ENCODE measurements at places on chromosomes 2 and 18. TPM values are rescaled to one million over a fixed set of nuclear protein-coding genes. Genes with fewer than 3 reads are reported as not detected.

GRCh38 chr2:113083296-113083695 lies 15.5 kb downstream of the IL1F10 start:
- H3K36me3 ChIP-seq = no peaks in the 10 kb centered on the region
- H3K4me1 ChIP-seq = peaks cover 8% of the 10 kb centered on the region
- H3K27ac ChIP-seq = no peak overlapping the region
- H3K4me3 ChIP-seq = no peak overlapping the region

- H3K4me1 ChIP-seq = peaks cover 24% of the 10 kb centered on the region
- H3K36me3 ChIP-seq = peaks cover 11% of the 10 kb centered on the region
- DNase-seq = peak; percentile 23
- H3K27ac ChIP-seq = peak overlapping the region; percentile 63
- no peaks in the 10 kb centered on the region for H3K27me3 ChIP-seq
- no peak overlapping the region for H3K4me3 ChIP-seq
These were observed 27.7 kb downstream of the GRB14 start for GRCh38 chr2:164593541-164593940.

DNA sequence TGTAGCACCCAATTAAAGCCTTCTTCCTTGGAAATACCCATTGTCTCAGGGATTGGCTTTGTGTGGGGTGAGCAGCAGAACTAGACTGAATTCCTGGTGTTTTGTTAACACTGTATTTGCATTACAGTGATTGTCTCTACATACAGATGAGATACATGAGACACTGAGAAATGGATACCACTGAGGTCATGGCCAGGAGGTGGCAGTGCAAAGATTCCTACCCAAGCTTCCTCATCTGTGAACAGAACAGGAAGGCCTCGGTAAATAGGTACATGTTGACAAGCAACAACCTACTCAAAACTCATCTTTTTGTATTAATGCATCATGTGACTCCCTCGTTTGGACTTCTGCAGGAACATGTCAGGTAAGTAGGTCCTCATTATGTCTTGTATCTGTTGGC lies 445.8 kb upstream of the RGPD4 start:
- H3K27ac ChIP-seq = no peak overlapping the region
- no peak overlapping the region for H3K4me3 ChIP-seq
- DNase-seq = no peak
- H3K4me1 ChIP-seq = no peaks in the 10 kb centered on the region

DNA sequence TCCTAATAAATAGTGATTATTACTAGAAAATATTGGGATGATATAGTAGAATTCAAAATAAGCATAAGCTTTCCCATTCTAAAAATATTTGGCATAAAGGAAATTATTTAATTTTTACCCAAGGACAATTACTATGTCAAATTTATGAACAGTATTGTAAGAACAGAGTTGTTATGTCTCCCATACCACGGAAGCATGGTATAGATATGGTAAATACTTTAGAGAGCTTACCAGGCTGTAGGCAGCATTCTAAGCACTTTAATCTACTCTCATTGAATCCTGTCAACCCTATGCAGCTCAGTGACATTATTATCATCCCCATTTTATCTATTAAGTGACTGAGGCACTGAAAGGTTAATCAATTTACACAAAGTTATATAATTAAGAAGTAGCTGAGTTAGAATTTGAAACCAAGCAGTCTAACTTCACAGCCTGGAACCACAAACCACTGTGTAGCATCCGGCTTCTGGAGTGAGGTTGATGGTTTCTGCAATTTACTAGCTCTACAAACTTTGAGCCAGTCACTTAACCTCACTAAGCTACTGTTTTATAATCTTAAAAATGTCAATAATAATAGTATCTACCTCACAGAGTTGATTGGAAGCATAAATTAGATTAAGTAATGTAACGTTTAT lies 323.7 kb downstream of the ARHGAP15 start:
- H3K27ac ChIP-seq = no peak overlapping the region
- H3K36me3 ChIP-seq = no peaks in the 10 kb centered on the region
- DNase-seq = no peak
- H3K4me3 ChIP-seq = no peak overlapping the region

- no peak for DNase-seq
- peaks cover 27% of the 10 kb centered on the region for H3K27me3 ChIP-seq
- peaks cover 25% of the 10 kb centered on the region for H3K4me1 ChIP-seq
- no peaks in the 10 kb centered on the region for H3K36me3 ChIP-seq
- no peak overlapping the region for H3K27ac ChIP-seq
These were observed 4.7 kb upstream of the ECEL1 start for GRCh38 chr2:232492236-232492848.

DNA sequence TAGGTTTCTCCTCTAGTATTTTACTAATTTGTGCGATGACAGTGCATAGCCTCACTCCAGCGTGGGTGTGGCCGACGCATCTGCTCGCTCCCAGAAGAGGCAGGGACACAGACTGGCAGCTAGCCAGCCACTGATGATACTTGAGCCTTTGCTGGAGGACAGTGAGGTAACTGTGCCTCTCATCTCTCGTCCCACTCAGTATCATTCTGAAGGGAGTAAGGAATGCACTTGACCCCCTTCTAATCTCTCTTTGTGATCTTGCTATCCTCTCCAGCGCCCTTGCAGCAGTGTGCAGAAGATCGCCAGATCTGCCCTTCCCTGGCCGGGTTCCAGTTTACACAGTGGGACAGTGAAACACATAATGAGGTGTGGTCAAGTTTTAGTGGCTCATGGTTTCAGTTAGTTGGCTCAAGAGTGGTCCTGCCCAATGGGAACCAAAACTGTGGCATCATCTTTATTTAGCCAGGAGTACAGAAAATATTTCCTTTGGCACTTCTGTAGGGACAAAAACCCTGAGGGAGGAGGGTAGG lies 17.5 kb downstream of the NCAPH start:
- peaks cover 74% of the 10 kb centered on the region for H3K36me3 ChIP-seq
- H3K4me1 ChIP-seq = no peaks in the 10 kb centered on the region
- no peak overlapping the region for H3K27ac ChIP-seq
- H3K27me3 ChIP-seq = no peaks in the 10 kb centered on the region

- H3K27ac ChIP-seq = peak overlapping the region; percentile 49
- H3K4me1 ChIP-seq = peaks cover 48% of the 10 kb centered on the region
- DNase-seq = no peak
- H3K27me3 ChIP-seq = no peaks in the 10 kb centered on the region
- peak overlapping the region; percentile 90 for H3K4me3 ChIP-seq
These were observed 1.4 kb downstream of the MBD2 start for GRCh38 chr18:54222922-54223567.

- H3K4me3 ChIP-seq = no peak overlapping the region
- H3K27me3 ChIP-seq = peaks cover 14% of the 10 kb centered on the region
- H3K27ac ChIP-seq = no peak overlapping the region
- no peak for DNase-seq
- H3K4me1 ChIP-seq = peaks cover 43% of the 10 kb centered on the region
These were observed 60.6 kb downstream of the ZEB2 start for GRCh38 chr2:144459286-144459685.

- H3K4me1 ChIP-seq = peaks cover 41% of the 10 kb centered on the region
- H3K36me3 ChIP-seq = no peaks in the 10 kb centered on the region
- H3K27me3 ChIP-seq = no peaks in the 10 kb centered on the region
- H3K4me3 ChIP-seq = no peak overlapping the region
- DNase-seq = no peak
These were observed 127.0 kb downstream of the PLEKHM3 start for GRCh38 chr2:207898354-207898695.

- peaks cover 10% of the 10 kb centered on the region for H3K36me3 ChIP-seq
- no peak overlapping the region for H3K4me3 ChIP-seq
- DNase-seq = no peak
- H3K27ac ChIP-seq = no peak overlapping the region
These were observed 280.0 kb downstream of the GALR1 start for GRCh38 chr18:77529492-77530176.

The NT5C1B gene
- not detected for total RNA-seq

GRCh38 chr2:73877071-73877802 lies 15.6 kb upstream of the ACTG2 start:
- H3K4me3 ChIP-seq = no peak overlapping the region
- no peak overlapping the region for H3K27ac ChIP-seq
- no peaks in the 10 kb centered on the region for H3K4me1 ChIP-seq
- no peaks in the 10 kb centered on the region for H3K36me3 ChIP-seq
- no peak for DNase-seq
- H3K27me3 ChIP-seq = peaks cover 7% of the 10 kb centered on the region

The RPL31 gene
- 1,590 TPM for total RNA-seq

The MERTK gene
- 7.3 TPM for total RNA-seq

GRCh38 chr2:45691171-45691999 lies 39.9 kb downstream of the PRKCE start:
- H3K36me3 ChIP-seq = no peaks in the 10 kb centered on the region
- no peaks in the 10 kb centered on the region for H3K4me1 ChIP-seq
- DNase-seq = no peak
- H3K27ac ChIP-seq = no peak overlapping the region
- no peak overlapping the region for H3K4me3 ChIP-seq

GRCh38 chr2:28475088-28475595 lies 20.7 kb upstream of the PLB1 start:
- no peak for DNase-seq
- no peak overlapping the region for H3K27ac ChIP-seq
- no peaks in the 10 kb centered on the region for H3K4me1 ChIP-seq
- no peaks in the 10 kb centered on the region for H3K36me3 ChIP-seq
- H3K27me3 ChIP-seq = no peaks in the 10 kb centered on the region

The KCNF1 gene
- 1.2 TPM for total RNA-seq

- no peak overlapping the region for H3K4me3 ChIP-seq
- no peak overlapping the region for H3K27ac ChIP-seq
- peaks cover 2% of the 10 kb centered on the region for H3K4me1 ChIP-seq
- DNase-seq = no peak
These were observed 29.9 kb downstream of the LIPG start for GRCh38 chr18:49591775-49592174.

The OSBPL6 gene
- total RNA-seq = 8.3 TPM

DNA sequence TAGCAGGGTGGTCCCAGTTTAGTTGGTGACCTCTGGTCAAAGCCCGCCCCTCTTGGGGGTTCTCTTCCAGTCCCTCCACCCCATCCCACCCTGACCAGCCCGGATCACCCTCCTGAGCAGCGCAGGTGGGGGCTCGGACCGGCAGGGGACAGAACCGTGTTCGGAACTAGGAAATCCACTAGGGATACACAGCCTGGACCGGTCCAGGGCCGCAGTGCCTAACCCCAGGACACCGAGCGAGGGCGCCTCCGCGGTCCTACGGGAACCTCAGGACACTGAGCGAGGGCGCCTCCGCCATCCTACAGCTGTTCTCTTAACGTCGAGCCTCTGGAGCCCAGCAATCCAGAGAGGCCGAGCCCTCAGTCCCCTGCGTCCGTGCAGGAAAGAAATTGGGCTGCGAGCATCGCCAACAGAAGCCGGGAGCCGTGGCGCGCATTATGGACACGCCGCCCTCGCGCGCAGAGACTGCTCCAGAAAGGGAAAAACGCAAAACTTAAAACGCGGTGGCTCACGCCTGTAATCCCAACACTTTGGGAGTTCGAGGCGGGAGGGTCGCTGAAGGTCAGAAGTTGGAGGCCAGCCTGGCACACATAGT lies 8.5 kb downstream of the RAX start:
- DNase-seq = peak; percentile 51
- H3K27ac ChIP-seq = no peak overlapping the region
- peak overlapping the region; percentile 66 for H3K4me3 ChIP-seq
- H3K4me1 ChIP-seq = peaks cover 44% of the 10 kb centered on the region

The FABP1 gene
- 0.46 TPM for total RNA-seq

- H3K36me3 ChIP-seq = peaks cover 40% of the 10 kb centered on the region
- no peak for DNase-seq
- H3K4me1 ChIP-seq = peaks cover 32% of the 10 kb centered on the region
- H3K4me3 ChIP-seq = no peak overlapping the region
These were observed 54.8 kb downstream of the KCNS3 start for GRCh38 chr2:17933256-17933655.

The CYTIP gene
- total RNA-seq = 0.89 TPM

- H3K27ac ChIP-seq = no peak overlapping the region
- no peak overlapping the region for H3K4me3 ChIP-seq
- H3K36me3 ChIP-seq = peaks cover 8% of the 10 kb centered on the region
These were observed 756.8 kb upstream of the KLHL29 start for GRCh38 chr2:22628221-22628620.

- H3K27me3 ChIP-seq = no peaks in the 10 kb centered on the region
- no peaks in the 10 kb centered on the region for H3K4me1 ChIP-seq
- no peak for DNase-seq
- H3K36me3 ChIP-seq = peaks cover 38% of the 10 kb centered on the region
- H3K4me3 ChIP-seq = no peak overlapping the region
These were observed 14.8 kb upstream of the MATN3 start for GRCh38 chr2:20027260-20027677.

DNA sequence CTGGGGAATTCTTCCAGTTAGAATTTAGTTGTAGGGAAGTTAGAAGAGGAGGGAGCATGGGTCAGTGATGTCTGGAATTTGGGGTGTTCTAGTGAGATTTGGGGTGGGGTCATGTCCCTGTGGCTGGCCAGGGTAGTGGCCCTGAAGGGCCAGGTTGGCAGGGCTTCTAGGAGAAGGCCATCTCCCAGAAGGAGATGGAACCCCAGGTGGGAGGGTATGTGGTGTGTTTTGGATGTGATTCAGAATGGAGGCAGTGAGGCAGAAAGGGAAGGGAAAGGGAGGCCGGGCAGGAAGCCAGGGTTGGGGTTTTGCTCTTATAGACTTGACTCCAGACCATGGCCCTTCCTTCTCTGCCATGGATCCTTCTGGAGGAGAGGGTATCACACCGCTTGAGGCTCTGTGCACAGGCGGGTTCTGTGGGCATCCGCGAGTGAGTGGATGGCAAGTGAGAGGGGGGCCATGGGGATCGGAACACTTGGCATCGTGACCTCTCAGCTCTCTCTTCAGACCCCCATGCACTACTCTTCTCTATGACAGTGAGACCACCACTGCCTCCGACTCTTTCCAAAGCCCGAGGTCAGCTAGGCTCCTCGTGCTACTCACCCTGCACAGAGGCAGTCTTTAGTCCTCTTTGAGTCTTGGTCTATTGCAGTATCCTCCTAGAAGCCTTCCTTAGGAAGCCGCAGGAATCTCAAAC lies 7.3 kb downstream of the GREB1 start:
- peak overlapping the region; percentile 26 for H3K4me3 ChIP-seq
- H3K27me3 ChIP-seq = no peaks in the 10 kb centered on the region

GRCh38 chr18:21254576-21254975 lies 12.5 kb downstream of the GREB1L start:
- H3K27me3 ChIP-seq = peaks cover 10% of the 10 kb centered on the region
- H3K36me3 ChIP-seq = no peaks in the 10 kb centered on the region
- H3K4me3 ChIP-seq = no peak overlapping the region

- H3K4me1 ChIP-seq = peaks cover 28% of the 10 kb centered on the region
- no peaks in the 10 kb centered on the region for H3K27me3 ChIP-seq
- no peak overlapping the region for H3K4me3 ChIP-seq
- no peak for DNase-seq
- no peak overlapping the region for H3K27ac ChIP-seq
- H3K36me3 ChIP-seq = no peaks in the 10 kb centered on the region
These were observed 83.5 kb downstream of the IKZF2 start for GRCh38 chr2:213067888-213068287.
